Stomach (tissue), 19 donors: ENCODE measurements at places on chromosomes 2 and 18.

GRCh38 chr18:74128159-74128558 lies 19.5 kb downstream of the FBXO15 start:
- H3K27ac ChIP-seq, result no peak overlapping the region
- no peaks in the 10 kb centered on the region for H3K36me3 ChIP-seq
- no peak overlapping the region for H3K4me3 ChIP-seq
- no peak for DNase-seq

DNA sequence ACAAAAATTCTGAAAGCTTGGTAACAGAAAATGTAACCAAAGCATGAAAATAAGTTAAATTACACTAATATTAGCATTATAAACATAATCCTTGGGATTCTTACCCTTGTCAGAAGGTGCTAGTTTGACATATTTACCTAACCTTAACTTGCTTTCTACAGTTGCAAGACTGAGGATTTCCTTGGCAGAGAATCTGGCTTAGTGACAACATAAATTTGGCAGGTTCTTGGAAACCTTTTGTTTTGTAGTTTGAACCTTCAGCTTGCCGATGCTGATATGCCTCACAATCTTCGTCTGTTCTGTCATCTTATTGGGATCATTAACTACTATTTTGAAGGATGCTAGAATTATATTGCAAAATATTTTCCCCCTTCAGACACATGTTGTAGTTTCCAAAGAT lies 3.4 kb downstream of the XIRP2 start:
- no peaks in the 10 kb centered on the region for H3K4me1 ChIP-seq
- no peak overlapping the region for H3K4me3 ChIP-seq
- H3K27ac ChIP-seq, result no peak overlapping the region
- DNase-seq, result no peak
- no peaks in the 10 kb centered on the region for H3K36me3 ChIP-seq

DNA sequence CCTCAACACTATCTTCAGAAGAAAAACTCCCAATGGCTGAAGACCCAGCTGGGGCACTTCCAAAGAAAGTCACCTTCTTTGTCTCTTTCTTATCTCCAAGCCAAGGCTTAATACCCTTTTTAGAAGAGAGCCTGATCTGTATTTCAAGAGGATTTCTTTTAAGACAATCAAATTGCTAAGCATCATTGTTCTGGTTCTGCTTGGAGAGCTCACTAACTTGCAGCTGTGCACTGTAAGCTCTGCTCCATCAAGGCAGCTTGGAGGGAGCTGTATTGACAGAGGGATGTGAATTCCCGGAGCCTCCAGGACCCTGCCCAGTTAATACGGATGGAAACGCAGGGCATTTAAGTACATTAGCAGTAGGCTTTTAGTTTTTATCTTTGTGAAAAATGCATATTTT lies 253.1 kb downstream of the TDRD15 start:
- no peak for DNase-seq
- no peaks in the 10 kb centered on the region for H3K27me3 ChIP-seq
- no peak overlapping the region for H3K27ac ChIP-seq
- H3K4me3 ChIP-seq, result no peak overlapping the region
- no peaks in the 10 kb centered on the region for H3K36me3 ChIP-seq

GRCh38 chr2:10948188-10948564 lies 36.4 kb downstream of the KCNF1 start:
- no peaks in the 10 kb centered on the region for H3K36me3 ChIP-seq
- no peak overlapping the region for H3K4me3 ChIP-seq
- no peaks in the 10 kb centered on the region for H3K27me3 ChIP-seq
- no peaks in the 10 kb centered on the region for H3K4me1 ChIP-seq
- DNase-seq, result no peak

GRCh38 chr2:2879781-2880180 lies 497.8 kb downstream of the EIPR1 start:
- no peaks in the 10 kb centered on the region for H3K27me3 ChIP-seq
- H3K27ac ChIP-seq, result no peak overlapping the region
- DNase-seq, result no peak
- H3K4me3 ChIP-seq, result no peak overlapping the region
- H3K4me1 ChIP-seq, result no peaks in the 10 kb centered on the region
